ENCODE measurements at places on chromosomes 11 and 22. TPM values are rescaled to one million over a fixed set of nuclear protein-coding genes. Genes with fewer than 3 reads are reported as not detected.

Gene COMMD9
- 35.4 TPM for total RNA-seq

Gene TMPRSS4
- total RNA-seq = not detected

Gene GGTLC3
- not detected for total RNA-seq

DNA sequence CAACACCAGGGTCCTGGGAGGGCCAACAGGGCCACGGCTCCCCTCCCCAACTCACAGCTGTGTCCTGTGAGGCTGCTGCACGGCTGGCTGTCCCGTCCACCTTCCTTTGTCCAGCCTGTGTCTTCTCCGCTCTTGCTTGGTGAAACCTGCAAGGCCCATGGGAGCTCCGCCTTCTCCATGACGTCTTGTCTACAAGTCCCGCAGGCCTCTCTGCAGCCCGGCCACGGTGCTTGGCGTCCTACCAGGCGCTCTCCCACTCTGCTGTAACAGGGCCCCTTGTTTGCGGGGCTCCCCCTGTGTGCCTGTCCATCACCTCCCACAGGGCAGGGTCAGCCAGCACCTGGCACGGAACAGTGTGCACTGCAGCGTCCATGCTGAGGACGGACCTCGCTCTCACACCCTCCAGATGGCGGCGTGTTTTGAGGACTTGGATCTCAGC is 866.8 kb downstream of the TBC1D22A start:
- DNase-seq = no peak

GRCh38 chr11:59654893-59655292 is 13.9 kb downstream of the PATL1 start:
- DNase-seq = no peak

DNA sequence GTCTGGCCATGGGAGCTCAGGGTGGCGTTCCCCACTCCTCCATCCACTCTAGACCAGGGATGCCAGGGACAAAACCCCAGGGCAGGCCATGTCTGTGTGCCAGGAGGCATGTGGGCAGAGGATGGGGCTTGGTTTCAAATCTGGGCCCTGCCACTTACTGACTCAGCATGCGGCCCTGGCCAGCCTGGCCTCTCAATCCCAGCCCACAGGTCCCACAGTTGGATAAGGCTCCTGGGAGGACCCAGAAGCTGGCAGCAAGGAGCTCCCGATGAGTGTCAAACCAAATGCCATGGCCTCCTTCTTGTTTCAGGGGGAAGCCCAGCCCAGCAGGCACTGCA is 1290.4 kb downstream of the BRD1 start:
- no peak for DNase-seq

DNA sequence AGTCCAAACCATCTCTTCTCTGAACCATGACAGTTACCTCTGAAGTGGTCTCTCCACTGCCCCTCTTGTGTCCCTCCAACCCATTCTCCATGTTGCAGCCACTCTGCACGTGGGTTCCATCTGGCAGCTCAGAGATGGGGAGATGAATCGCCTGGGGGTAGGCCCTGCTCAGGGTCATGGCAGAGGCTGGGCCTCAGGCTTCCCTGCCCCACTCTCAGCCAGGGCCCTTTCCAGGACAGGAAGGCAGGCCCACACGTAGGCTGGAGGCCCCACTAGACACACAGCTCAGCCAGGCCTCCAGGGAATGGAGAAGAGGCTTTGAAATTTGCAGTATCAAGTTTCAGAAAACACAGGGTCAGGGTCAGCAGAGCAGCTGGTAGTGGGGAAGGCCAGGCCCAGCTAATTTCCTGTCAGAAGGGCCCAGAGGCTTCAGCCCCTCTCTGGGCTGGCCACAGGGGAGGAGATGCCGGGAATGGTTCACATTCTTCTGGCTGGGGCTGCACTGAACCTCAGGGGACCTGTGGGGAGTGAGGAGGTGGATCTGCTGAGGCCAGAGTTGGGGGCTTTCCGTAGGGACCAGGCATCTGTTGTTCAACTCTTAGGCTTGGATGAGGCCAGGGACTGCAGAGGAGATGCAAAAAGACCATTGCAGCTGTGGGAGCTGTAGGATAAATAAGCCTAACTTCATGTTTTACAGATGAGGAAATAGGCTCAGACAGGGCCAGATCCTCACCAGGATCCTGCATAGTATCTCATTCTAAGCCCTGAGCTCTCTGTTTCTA is 101.6 kb downstream of the SWAP70 start:
- peak; percentile 95 for DNase-seq

GRCh38 chr11:68341557-68342458 is 29.4 kb downstream of the LRP5 start:
- DNase-seq = no peak

- no peak for DNase-seq
Observed at GRCh38 chr22:50569041-50569459, 6.3 kb upstream of the SYCE3 start.

DNA sequence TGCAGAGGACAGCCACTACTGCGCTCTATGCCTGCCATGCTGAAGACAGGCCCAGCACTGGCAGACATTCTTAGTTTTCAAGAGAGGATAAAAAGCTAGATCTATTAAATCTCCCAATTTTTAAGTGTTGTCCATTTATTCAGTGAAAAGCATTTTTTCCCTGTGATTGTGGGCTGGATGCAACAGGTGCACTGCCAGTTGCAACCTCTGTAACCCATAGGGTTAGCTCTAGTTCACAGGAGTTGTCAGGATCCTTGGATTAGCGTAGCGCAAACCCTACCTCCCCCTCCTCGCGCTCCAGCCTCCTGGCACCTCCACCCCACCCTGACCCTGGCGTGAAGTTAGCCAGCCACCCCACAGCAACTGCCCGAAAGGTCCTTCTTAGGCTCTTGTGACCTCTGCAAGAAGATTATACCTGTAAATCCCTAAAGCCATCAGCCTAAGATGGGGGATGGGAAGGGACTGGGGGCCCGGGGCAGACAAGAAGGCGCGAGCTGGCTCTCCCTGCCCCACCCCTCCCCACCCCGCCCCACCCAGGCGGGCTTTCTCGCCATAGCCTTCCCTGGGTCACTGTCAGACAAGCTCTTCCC is 30.9 kb downstream of the EIF3F start:
- no peak for DNase-seq

DNA sequence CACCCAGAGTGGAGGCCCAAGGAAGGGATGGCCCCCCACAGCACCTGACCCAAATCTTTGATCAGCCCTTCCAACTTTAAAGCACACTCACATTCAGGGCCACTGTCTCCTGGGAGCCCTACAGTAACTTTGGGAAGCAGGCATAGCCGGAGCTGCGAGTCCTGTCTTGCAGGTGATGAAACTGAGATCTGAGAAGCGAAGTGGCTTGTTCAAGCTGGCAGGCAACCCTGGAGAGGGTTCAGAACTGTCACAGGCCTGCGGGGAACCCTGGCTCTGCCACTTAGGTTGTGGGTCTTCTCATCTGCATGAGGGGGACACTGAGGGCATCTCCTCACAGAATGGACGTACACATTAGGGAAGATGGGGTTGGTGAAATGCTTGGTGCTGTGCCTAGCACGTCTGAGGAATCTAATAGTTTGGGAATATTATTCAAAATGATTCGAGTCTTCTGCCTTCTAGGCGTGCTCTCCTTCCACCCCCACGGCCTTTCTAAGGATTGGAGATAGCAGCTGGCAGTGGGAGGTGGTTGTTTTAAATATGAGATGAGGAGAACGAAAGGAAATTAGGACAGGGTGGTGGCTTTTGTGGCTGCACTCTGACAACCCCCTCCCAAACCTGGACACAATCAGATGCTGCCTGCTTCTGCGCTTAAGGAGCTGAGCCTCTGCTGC is 18.8 kb upstream of the SUN2 start:
- DNase-seq = no peak

Data from fibroblast of villous mesenchyme (primary cell).